ENCODE measurements at places on chromosomes 16 and 17.

DNA sequence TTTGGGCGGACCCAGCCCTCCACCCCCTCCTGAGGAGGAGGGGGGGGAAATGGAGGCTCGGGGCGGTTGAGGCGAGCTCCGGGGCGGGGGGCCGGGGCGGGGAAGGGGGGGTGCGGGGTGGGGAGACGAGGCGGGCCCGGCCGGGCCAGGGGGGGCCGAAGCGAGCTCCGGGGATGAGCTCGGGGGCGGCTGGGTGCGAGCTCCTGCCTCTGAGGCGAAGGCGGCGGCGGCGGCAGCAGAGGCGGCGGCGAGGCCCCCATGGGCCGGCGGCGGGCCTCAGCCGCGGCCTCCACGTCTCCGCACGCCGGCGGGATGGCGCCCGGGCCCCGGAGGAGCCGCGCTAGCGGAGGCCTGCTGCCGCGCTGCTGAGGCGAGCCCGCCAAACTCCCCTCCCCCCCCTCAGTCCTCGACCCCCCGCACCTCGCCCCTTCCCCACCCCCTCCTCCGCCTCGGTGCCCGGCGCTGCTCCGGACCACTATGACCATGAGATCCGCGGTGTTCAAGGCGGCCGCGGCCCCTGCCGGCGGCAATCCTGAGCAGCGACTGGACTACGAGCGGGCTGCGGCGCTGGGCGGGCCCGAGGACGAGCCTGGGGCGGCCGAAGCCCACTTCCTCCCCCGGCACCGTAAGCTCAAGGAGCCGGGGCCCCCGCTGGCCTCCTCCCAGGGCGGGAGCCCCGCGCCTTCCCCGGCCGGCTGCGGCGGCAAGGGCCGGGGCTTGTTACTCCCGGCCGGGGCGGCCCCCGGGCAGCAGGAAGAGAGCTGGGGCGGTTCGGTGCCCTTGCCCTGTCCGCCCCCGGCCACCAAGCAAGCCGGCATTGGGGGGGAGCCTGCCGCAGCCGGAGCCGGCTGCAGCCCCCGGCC, 596 bp downstream of the MSL1 start:
- peak; percentile 61 for DNase-seq

GRCh38 chr16:85746460-85747215, 4.3 kb downstream of the C16orf74 start:
- no peak for DNase-seq

GRCh38 chr16:67112591-67113399, 3.1 kb downstream of the PHAF1 start:
- no peak for DNase-seq

DNA sequence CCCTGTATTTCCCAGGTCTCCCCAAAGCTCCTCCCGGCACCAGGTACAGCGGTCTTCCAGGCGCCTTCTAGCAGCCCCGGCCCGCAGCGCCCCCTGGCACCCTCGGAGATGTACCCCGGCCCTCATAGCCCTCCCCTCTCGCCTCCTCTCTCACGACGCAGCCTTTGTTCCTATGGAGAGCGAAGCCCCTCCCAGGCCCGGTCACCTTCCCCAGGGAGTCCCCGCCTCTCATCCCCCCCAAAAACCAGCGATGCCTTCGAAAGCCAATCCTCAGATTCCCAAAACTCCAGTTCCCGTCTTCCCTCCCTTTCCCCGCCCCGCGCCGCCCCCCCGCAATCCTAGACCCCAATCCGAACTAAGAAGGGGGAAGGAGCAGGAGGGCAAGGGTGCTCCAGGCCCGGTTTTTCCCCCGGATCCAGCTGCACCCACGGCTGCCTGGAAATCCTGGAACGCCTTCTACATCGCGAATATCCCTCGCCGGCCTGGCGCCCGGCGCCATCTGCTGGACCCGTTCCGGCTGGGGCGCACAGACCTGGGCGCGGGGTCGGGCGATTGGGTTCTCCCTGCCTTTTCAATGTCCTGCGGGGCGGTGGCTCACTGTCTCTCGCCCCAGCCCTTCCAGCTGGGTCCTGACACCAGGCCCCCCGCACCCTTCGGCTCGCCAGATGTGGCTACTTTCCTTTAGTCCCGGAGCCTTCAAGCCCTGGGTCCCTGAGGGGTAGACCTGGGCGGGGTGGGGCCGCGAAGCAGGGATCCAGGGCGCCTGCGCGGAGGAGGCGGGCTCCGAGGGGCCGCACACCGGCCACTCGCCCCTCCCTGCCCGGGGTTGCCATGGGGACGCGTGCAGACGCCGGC, at the start of gene DNAH2:
TSS of gene DNAH2 (plus strand) at position 844 of the 855 bp plus-strand sequence. CDS start 1,991 bp downstream, outside the sequence.
- peak; percentile 90 for DNase-seq

GRCh38 chr16:66622863-66623262, 18.4 kb downstream of the CMTM3 start:
- no peak for DNase-seq

DNA sequence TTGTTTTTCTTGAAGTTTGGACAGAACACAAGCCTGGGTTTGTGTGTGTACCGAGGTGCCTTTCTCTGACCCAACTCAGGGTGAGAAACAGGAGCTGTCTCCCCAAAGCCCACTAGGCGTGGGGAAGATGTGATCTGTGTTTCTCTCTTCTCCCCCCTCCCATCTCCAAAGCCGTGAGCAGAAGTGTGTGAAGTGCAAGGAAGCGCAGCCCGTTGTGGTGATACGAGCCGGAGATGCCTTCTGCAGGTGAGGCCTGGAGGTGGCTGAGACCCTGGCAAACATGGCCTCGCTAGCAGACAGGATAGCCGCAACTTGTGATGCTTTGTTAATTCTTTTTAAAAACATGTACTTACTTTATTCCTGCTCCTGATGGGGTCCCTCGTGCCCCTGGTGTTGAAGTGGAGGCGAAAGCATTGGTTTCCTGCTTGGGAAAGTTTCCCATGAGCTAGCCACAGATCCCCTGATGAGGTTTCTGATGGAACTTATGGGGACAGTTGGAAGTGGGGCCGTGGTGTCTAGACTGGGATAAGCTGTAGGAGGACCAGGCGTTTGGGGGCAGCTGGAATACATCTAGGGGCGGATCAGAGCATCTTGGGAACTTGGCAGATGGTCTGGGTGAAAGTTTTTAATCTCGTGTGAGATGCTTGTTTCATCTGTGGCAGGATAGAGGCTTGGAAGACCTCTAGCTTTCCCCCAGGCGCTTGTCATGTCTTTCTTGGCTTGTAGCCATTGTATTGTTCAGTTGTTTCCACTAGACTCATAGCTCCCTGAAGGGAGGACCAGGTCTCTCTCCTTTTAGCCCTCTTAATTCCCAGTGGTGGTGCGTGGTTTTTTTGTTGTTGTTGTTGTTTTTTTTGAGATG, 893 bp downstream of the CTU2 start:
- no peak for DNase-seq

GRCh38 chr17:58420827-58421226, 3.5 kb upstream of the RNF43 start:
- no peak for DNase-seq

DNA sequence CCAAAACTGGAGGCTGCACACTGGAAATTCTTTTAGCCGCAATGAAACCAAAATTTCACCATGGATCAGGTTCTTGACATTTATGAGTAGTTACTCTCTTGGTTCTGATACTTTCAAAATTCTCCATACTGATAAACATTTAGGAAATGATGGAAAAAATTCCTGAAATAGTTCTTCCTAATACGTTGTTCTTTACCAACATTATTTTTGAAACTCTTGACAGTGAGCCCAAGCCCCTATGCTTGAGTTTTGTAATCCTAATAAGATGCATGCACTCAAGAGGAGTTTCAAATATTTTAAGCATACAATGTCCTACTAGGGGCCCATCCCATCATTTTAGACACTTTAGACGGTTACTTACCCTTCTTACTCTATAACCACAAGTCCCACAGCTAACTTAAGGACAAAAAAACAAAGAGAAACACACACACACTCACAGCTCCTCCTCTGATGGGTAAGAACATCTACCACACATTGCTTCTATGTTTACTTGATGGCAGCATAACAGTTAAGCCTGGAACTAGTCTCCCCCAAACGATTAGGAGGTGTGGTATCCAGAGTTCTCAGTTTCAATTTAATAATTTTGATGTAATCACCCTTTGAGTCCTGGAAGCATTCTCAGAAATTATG, 3.7 kb downstream of the VEZF1 start:
- DNase-seq, result no peak

Measured in endothelial cell (in vitro differentiated cells).